CD4-positive, alpha-beta T cell treated with Interleukin-21 for 1 hour (primary cell): ENCODE measurements at places on chromosomes 2 and 18.

- no peak for DNase-seq
Observed at GRCh38 chr2:4300616-4301015, 597.2 kb downstream of the DCDC2C start.

- peak; percentile 12 for DNase-seq
Observed at GRCh38 chr2:216690853-216691741, 4.3 kb downstream of the IGFBP5 start.

- no peak for DNase-seq
Observed at GRCh38 chr2:39893616-39894015, 114.6 kb upstream of the THUMPD2 start.

GRCh38 chr2:64857581-64858471, 131.4 kb upstream of the SLC1A4 start:
- no peak for DNase-seq

DNA sequence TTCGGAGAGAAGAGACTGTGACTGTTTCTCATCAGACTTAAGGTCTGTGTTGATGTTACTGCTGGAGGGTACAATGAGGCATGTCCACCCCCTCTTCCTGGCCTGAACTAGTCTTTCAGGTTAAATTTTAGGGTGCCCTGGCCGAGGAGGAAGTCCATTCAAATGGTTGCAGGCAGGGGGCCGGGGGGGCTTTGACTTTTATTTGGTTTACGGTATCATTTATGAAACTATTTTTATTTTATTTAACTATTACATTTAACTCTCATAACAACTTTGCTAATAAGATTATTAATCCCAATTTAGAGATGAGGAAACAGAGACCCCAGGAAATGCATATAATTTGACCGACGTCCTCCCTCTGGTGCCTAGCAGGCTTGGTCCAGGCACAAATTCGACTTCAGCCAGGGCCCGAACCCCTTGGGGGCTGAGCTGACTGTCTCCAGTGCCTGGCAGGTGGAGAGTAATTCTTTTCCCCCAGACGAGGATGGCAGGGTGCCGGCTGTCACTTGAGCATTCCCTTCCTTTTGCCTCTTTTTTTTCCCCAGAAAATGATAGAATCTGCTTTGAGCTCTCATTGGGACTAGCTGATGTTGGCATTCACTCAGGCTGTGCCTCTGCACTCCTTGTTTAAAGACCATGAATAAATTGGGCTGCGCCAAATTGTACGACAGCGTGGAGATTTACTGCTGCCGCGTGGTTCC, 255.3 kb upstream of the SALL3 start:
- no peak for DNase-seq

DNA sequence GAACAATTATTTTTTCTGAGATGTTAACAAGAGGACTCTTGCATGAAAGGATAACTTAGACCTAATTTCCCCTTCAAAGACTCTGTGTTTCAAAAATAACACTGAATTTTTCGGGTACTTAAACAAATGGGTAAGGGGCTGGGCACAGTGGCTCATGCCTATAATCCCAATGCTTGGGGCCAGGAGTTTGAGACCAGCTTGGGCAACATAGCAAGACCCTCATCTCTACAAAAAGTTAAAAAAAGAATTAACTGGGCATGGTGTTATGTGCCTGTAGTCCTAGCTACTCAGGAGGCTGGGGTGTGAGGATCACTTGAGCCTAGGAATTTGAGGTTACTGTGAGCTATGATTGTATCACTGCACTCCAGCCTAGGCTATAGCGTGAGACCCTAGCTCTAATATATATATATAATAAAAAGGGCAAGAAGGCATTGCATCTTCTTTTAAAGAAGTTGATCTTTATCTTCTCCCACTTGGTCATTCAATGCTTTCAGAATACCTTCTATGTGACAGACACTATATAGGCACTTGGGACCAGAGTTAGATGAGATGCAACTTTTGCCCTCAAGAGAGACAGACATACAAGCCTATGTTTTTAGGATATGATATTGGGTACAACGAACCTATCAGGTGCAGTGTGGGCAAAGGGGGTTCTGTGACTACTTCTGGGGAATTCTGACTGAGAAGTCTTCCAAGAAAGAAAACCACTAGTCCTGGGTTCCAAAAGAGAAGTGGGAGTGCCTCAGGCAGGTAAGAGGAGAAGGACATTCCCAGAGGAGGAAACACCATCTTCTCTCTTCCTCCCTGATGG, 120.0 kb downstream of the MYCN start:
- no peak for DNase-seq

DNA sequence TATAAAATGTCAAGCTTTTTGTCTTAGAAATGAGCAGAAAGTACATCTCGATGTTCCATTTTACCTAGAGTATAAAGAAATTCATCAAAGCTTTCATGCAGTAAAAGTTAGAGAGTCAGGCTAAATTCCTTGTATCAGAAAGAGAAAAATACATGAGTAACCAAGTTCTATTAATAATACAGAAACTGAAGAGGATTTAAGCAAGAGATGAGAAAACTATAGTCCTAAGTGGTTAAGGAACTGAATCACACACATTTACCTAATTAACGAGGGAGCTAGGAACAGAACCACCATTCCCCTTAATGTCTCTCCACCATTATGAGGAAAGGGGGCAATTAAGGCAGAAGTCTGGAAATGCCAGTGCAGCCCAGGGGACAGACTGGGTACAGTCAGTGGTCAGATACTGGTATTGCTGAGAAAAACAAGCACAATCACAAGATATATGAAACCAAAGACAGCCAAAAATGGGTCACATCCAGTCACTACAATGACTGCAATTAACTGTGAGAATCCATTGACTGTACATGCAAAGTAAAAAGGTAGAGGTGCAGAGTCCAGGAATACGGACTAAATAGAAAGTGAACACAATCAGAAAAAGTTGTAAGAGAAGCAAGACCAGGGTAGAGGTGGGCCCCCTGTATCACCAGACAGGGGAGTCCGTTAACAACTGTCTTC, 23.9 kb downstream of the MAP4K3 start:
- no peak for DNase-seq

DNA sequence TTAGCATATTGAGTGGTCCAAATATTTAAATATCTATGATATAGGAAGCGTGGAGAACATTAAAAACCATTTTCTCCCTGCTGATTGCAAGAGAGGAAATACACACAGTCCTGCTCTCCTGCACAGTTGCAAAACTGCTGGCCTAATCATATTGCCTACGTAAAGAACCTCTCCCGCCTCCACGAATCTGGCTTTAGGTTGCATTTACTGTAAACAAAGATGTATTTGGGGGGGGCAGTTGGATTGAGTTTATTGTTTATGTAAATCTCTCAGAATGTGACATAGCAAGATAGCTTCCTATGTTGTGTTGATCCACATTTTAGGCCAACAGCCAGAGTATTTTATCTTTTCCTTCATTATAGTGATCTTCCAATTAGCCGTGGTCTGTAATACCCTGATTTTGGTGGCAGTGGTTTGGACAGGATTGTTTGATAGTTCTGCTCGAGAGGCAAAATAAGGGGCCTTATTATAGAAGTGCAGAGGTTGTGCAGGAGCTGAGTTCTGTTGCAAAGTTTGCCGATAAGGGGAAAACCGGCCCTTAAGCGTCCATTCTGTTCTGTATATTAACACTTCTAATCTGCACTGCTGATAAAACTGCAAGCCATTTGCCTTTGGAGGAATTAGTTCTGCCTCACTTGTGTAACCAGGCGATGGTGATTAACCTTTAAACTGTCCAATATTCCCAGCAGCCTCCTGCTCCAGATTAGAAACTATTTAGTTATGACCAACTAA, 101.6 kb upstream of the SIX3 start:
- DNase-seq: no peak

DNA sequence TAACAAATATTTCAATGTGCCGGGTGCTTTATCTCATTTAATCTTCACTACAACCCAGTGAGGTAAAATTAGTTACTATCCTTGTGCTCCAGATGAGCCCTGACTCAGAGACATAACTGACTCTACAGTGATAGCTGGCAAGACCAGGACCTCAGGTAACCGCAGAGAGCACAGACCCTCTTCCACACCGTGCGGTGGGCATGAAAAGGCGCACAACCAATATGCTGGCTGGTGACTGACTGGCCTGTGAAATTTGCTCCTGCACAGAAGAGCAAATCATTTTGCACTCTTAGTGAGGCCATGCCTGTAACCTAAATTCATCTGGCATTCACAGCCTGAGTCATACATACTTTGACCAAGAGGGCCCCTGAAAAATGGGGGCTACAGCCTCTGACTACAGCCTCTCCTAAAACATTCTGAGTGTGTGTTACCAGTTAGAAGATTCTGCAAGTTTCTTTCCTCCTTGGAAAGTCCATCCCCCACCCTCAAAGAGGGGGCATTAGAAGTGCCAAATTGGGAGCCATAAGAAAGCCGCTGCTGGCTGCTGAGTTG, 22.4 kb upstream of the MSGN1 start:
- DNase-seq: no peak

DNA sequence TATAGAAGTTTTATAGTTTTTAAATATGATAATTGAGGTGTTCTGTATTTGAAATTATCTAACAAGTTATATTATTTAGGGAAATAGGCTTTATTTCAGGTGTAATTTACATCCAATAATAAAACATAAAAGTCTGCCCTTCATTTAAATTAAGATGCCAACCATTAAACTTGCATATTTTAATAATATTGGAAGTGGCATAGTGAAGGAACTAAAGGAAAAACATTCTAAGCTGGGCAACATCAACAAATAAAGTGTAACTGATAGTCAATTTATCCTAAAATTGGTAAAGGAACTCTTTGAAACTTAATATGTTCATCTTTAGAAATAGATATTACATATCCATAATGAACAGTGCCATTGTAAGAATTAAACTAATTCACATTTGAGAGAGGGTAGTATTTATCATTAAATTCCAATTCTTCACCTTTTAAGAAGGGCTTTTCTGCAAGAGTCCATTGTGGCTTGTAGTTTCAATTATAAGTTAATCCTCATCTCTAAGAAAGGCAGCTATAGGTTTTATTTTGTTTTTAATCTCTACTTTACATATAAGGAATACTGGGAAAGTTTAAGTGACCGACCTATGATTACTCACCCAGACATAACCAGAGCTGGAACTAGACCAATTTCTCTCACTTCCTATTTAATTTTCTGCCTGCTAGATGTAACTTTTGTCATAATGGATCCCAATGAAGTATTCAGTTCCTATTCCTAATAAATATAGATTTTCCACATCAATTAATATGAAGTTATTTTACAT, 401.6 kb downstream of the XIRP2 start:
- DNase-seq: no peak

GRCh38 chr18:59232309-59233016, 12.5 kb downstream of the GRP start:
- no peak for DNase-seq

DNA sequence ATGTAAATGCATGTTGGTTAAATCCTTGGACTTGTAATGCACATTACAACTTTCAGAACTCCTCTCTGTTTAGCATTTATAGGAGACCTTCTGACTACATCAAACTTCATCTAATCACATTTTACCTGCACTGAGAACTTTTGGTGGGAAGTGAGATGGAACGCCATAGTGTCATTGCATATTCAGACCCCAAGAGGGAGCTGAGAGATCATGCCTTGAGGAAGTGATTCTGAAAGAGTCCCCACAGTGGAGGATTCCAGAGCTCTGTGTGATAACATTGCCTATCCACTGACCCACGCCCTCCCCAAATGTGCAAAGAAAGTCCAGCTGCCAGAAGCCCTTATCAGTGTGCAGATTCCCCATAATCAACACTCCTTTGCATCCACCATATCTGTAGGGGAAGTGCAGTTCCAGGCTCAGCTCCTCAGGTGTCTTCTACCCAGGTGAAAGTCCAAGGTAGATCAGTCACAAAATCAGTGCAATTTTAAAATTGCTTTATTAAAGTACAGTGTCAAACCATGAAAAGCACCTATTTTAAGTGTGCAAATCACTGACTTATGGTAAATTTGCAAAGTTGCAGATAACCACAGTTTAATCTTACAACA, 212.4 kb downstream of the RPIA start:
- DNase-seq: peak; percentile 14

GRCh38 chr18:67582488-67582887, 66.0 kb upstream of the DSEL start:
- no peak for DNase-seq

- DNase-seq: no peak
Observed at GRCh38 chr2:169272010-169272409, 90.3 kb downstream of the LRP2 start.

DNA sequence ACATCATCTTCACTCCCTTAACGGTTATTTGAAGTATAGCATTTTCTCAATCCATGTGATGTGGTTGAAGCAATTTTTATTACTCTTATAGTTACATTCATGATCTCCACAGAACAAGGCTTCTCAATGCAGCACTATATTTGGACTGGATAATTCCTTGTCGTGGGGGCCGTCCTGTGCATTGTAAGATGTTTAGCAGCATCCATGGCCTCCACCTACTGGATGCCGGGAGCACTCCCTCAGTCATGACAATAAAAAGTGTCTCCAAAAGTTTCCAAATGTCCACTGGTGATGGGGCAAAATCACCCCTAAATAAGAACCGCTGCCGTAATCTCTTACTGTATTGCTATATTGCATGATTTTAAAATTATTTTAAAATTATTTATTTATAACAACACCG, 110.6 kb upstream of the DDX18 start:
- no peak for DNase-seq

- DNase-seq: no peak
Observed at GRCh38 chr2:194494401-194494800, 1162.6 kb upstream of the SLC39A10 start.

DNA sequence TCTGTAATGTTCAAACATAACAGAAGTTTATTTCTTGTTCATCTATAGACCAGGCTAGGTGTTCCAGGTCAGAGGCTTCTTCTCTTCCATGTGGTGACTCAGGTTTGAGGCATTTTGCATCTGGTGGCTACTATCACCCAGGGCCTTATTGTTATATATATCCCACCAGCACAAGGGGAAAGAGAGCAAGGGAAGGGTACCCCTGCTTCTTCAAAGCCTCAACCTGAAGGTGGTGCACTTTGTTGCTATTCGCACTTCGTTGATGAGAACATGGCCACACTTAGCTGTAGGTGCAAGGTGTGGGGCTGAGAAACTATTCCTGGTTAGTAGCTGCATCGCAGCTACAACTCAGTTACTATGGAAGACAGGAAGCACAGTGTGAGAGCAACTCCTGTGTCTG, 27.4 kb upstream of the SLC3A1 start:
- no peak for DNase-seq

- peak; percentile 40 for DNase-seq
Observed at GRCh38 chr2:101361522-101361921, 25.8 kb downstream of the CREG2 start.

GRCh38 chr2:122863532-122863931, 1108.1 kb downstream of the TSN start:
- no peak for DNase-seq

- DNase-seq: no peak
Observed at GRCh38 chr2:227877421-227878310, 6.2 kb downstream of the DAW1 start.

DNA sequence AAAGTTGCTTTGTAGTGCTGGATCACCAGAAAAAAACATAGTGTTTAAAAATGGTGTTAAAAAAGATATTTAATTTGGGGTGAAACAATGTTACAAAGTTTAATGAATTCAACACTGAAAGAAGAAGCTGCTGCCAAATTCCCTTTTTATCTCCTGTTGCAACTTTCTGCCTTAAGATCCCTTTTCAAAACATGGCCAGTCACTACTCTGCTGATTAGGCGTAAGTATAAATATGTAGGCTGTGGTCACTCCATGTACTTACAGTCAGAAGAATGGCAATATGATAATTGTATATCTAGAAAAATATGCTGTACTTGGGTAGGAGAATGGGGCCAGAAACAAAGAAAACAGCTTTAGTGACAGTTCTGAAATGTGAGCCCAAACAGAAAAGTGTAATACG, 123.5 kb upstream of the ZBTB14 start:
- DNase-seq: no peak

- no peak for DNase-seq
Observed at GRCh38 chr2:60303680-60304079, 249.8 kb downstream of the BCL11A start.
